ENCODE measurements at places on chromosomes 1 and 21. TPM values are rescaled to one million over a fixed set of nuclear protein-coding genes. Genes with fewer than 3 reads are reported as not detected.

DNA sequence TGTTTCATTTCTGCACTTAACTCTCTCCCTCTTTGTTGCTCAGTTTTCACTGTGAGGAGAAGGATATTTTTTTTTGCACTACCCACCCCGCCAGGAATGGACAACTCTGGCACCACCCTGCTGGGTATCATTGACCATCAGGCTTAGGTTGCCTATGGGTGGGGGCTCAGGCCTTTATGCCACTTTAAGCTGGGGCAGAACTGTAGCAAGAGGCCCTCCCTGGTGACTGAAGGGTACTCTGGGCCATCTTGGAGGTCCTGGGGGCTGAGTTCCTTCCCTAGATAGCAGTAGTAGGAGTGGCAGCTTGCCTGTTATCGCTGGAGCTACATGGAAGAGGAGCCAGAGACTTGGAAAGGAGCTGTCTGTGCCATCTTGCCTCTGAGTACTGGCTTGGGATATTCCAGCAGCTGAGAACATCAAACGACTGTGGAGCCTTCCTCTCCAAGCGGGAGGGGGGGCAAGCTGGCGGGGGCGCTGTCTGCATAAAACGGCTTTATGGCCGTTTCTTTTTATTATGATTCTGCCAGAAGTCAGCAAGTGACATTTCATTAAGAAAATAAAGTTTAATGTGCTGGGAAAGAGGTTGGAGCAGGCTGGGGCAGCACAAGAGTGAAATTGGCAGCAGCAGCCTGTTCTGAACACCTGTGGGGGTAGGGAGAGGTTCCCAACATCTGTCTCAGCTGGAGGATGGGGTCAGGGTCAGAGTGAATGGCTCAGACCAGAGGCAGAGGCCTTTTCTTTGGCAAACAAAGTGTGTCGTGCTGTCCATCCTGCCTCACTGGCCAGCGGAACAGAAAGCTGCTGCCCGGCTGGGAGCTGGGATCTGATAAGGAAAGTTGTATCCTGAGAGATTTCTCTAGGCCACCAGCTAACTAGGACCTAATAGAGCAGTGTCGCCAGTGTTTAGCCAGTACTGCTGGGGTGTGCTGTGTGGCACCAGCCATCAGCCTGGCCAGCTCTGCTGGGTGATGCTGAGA is 32.9 kb downstream of the TMEM53 start:
- no peak for ATAC-seq

The C1orf52 gene
- 49.2 TPM for total RNA-seq

The FCGR3B gene
- total RNA-seq: 0.43 TPM

DNA sequence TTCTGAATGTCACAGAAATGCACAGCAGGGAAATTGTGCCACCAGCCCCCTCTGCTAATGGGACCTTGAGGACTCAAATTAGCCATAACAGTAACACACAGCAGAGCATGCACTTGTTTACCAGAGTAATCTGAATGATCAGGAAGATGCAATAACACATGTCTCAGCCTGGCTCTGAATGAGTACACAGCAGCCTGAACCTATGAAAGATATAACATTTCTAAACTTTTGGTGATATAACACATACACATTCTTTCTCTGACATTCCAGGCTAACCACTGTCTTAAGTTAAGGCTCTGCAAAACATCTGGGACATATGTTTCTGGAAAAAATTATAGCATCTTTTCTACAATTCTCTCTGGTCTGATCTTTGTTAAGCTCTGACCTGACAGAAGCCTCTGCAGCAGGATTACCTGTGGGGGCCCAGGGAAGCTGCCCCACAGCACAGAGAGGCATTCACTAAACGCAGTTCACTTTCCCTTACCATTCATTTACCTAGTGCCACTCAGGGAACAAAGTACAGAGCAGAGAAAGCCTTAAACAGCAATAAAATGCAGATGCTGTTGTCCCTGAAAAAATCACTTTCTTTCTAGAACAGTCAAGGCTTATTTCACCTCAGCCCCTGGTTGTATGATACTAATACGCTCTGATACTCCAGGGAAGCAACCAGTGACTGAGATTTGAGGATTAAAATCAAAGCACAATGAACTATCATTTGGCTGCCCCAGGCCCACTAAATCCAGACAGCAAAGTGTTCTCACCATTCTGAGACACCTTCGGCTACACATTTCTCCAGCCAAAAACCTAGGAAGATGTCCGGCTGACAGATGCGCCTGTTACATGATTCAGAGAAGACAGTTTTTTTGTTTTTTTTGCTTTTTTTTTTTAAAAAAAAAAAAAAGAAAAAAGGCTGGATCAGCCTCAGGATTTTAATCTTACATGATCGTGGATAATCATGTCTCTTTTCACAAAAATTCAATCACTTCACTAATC is 54.0 kb upstream of the CNN3 start:
- ATAC-seq: no peak

The TUT4 gene
- total RNA-seq: 110 TPM

The ERG gene
- 0.17 TPM for total RNA-seq

DNA sequence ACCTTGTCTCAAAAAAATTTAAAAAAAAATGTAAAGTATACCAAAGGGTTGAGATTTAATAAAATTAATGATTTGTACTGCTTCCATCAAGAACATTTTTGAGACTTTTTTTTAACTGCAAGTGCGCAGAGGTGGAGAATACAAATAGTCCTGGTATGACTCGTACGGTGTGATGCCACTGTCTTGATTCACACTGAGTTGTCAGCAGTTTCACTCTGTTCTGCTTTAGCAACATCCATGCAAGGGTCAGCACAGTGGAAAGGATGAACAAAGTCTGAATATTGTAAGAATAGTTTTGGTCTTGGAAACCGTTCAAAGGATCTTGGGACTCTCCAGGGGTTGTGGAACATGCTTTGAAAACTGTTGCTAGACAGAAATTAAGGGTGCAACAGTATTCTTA is 40.2 kb downstream of the EXO1 start:
- no peak for ATAC-seq

The NPL gene
- total RNA-seq: 5.6 TPM

DNA sequence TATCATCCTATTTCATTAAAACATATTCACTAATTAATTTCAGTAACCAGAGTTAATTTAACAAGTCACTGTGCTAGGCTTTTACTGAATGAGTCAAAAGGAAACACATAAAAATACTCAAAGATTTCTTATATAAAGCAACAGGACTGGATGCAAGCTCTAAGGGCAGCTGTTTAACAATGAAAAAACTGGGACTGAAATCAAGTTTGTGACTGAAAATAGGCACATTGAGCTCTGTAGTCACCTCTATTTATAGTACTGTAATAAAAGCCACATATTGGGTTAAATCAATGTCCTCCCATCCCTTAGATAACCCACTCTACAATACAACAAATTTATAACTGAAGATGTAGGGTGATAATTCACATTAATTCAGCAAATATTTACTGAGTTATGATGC is 52.4 kb downstream of the SMYD3 start:
- ATAC-seq: peak; percentile 30

DNA sequence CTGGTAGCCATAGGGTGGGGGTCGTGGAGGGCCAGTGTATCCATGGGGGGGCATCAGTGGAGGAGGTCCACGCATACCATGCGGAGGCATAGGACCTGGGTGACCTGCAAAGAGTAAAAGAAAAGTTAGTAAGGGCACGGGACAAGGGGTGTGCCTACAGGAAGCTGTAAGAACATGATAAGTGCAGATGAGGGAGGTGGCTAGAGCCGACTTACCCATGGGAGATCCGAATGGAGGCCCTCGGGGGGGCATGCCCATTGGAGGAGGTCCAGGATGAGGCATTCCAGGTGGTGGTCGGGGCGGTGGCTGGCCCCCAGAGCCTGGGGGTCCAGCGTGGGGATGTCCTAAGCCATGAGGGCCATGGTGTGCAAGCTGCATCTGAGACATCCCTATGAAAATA is 4.0 kb downstream of the SF3B4 start:
- no peak for ATAC-seq

DNA sequence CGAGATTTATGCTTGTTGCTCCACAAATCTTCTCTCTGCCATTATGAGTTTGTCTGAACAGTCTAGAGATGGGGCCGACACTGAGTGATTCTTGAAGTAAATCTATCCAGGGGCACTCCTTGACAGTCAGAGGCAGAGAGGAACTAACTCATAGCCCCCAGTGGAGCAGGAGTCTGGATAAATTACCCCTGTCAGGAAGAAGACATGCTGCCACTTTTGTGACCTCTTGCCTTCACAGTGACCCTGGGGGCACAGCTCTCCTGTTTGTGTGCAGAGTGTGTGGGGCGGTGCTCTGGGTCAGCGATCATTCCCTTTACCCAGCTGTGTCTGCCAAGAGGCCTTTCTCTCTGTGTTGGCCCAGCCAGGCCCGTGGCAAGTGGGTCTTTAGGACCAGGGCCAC is 29.5 kb downstream of the PEX14 start:
- peak; percentile 40 for ATAC-seq

GRCh38 chr1:236705771-236706170 is 19.5 kb downstream of the ACTN2 start:
- peak; percentile 49 for ATAC-seq

DNA sequence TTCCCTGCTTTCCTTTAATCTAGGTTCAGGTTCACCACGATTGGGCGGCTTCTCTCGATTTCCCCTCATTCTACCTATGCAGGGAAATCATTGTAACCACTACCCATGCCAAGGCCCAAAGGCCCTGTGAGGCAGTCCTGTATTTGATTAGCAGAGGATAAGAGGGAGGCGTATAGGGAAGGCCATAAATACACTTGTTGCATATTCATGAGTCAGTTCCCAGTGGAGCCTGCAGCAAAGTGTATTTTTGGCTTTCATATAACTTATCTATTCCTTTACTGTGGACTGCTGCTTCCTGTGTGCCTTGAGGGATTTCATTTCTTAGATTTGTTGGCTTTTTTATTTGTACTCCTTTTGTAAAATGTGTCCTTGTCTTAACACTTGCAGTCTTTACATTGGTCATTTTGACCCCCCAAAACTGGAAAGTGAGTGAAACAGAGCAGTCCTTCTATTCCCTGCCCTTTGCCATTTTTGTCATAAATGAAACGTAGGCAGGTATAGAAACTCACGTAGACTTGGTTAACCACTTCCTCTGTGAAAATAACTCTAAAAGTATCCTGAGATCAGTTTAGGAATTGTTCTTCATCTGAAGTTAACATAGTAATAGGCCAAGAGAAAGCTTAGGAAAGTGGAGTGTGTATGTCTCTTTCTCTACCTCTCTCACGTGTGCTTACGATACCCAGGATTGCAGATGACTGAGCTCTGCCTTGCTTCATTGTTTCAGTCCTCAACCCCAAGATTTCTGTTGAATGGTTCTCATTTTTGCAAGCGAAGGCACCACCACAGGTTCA is 19.6 kb upstream of the KCNQ4 start:
- ATAC-seq: no peak

DNA sequence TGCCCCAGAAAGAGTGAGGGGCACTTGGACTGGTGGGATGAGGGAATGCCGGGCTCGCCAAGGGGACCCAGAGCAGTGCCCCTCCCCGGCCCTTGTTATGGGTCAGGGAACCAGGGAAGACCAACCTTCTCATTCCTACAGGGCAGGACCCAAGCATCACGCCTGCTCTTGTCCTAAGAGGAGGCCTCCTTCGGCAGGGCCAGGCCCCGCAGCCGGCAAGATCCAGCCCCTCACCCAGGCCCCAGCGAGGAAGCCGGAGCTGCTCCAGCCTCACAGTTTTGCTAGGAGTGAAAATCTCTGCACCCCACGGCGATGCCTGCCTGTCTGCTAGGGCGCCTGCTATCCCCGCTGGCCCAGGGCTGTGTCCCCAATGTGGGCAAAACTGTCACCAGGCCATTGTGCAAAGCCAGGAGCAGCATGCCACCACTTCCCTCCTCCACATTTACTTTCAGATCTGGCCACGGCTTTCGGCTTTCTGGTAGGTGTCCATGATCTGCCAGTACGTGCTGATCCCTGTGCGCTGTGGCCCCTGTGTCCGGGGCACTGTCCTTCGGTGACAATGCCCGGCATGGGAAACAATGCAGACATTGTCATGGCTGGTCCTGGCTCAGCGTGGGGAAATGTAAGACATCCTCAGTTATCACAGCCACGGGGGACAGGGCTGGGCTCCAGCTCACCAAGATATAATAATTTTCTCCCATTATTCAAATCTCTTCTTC is 9.6 kb downstream of the ACTRT2 start:
- ATAC-seq: no peak

The SPATA45 gene
- not detected for total RNA-seq

DNA sequence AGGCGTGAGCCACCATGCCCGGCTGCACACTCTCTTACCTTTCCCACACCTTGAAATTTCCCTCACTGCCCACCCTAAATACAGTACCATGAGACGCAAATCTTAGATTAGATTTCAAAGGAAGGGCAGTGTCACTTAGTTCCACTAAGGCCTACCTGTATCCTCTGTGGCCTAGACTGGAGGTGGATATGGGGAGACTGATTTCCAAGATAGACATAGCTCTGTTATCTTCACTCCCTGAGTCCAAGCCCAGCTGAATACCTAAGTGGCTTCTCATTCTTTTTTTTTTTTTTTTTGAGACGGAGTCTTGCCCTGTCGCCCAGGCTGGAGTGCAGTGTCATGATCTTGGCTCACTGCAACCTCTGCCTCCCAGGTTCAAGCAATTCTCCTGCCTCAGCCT is 89.0 kb downstream of the SLC16A1 start:
- no peak for ATAC-seq

GRCh38 chr1:226063977-226064815 is 1.7 kb downstream of the H3-3A start:
- ATAC-seq: no peak

The PRKCZ gene
- total RNA-seq: 7.0 TPM

The HPCA gene
- 13.4 TPM for total RNA-seq

DNA sequence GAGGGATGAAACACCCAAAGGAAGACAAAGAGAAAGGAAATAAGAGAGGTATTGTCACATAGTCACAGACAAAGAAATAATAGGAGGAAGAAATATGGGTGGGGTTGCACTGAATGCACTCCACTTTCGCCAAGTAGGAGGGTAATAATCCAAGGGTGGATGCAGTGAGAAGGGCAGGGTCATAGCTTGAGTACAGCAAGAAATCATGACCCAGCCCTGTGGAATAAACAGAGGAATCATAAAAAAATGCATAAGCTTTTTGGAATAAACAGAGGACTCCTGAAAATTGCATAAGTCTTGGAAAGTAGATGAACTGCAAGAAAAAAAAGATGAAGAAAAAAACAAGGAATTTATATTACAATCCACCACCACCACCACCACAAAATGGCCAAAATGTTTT is 53.1 kb upstream of the CD55 start:
- no peak for ATAC-seq

The GFI1 gene
- 0.13 TPM for total RNA-seq

- no peak for ATAC-seq
Measured at GRCh38 chr21:27741736-27742135, 774.8 kb upstream of the ADAMTS5 start.

The TNN gene
- total RNA-seq: 0.60 TPM

DNA sequence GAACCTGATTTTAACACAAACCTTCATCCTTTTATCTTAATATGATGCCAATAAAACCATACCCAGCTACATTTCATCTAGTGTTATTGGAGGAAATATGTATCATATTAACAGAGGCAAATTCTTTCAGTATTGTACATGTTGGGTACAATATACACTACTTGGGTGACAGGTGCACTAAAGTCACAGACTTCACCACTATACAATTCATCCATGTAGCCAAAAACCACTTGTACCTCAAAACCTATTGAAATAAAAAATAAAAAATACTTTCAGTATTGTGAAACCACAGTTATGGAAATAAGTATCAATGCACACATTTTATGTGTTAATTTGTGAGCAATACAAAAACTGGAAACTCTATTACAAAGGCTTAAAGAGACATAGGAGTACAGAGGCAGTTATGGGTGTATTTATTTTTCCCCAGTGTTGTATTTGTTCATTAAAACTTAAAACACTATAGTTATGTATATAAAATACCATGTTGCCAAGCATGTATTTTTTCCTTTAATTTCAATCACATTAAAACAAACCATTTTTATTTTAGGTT is 25.1 kb upstream of the GPR88 start:
- ATAC-seq: no peak

The B4GALT2 gene
- total RNA-seq: 39.2 TPM

- ATAC-seq: peak; percentile 64
Measured at GRCh38 chr1:171801487-171801891, 20.0 kb downstream of the METTL13 start.

Data from motor neuron (in vitro differentiated cells).